ENCODE measurements at places on chromosomes 7 and 10.
A peak's percentile ranks its signal among the peaks of the same experiment; 100 is the strongest.

DNA sequence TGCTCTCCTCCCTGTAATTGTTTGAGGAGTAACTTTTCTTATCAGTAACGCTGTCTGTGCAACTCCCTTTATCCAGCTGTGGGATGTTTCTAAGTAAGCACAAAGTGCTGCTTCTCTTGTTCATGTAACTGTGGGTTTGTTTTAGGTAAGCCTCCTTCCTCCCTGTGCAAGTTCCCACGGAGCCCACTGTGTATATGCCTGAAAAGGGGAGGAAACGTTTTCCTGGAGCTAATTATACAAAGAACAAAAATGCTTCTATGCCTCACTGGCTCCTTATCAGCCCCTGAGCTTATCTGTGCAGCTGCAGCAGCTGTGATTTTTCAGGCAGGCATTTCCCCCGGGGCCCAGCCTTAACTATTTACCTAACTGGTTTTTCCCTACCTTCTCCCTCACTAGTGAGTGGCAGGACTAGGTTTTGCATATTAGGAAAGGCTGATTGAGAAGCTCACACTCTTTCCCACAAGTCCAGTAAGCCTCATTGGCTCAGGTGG, 593.4 kb upstream of the GHITM start:
- no peaks in the 10 kb centered on the region for H3K36me3 ChIP-seq
- H3K27me3 ChIP-seq: no peaks in the 10 kb centered on the region
- DNase-seq: peak; percentile 64
- H3K4me3 ChIP-seq: no peak overlapping the region
- peaks cover 17% of the 10 kb centered on the region for H3K4me1 ChIP-seq

- H3K4me1 ChIP-seq: no peaks in the 10 kb centered on the region
- H3K4me3 ChIP-seq: no peak overlapping the region
- no peak overlapping the region for H3K27ac ChIP-seq
- no peaks in the 10 kb centered on the region for H3K27me3 ChIP-seq
- no peaks in the 10 kb centered on the region for H3K36me3 ChIP-seq
- no peak for DNase-seq
Measured at GRCh38 chr10:130470286-130470685, 334.1 kb downstream of the GLRX3 start.

- no peaks in the 10 kb centered on the region for H3K27me3 ChIP-seq
- H3K4me3 ChIP-seq: no peak overlapping the region
- no peak overlapping the region for H3K27ac ChIP-seq
- no peak for DNase-seq
- no peaks in the 10 kb centered on the region for H3K4me1 ChIP-seq
Measured at GRCh38 chr10:131077031-131077430, 234.5 kb downstream of the TCERG1L start.

GRCh38 chr7:84328571-84328970, 134.0 kb upstream of the SEMA3A start:
- no peaks in the 10 kb centered on the region for H3K27me3 ChIP-seq
- no peaks in the 10 kb centered on the region for H3K4me1 ChIP-seq
- H3K27ac ChIP-seq: no peak overlapping the region
- no peak overlapping the region for H3K4me3 ChIP-seq

DNA sequence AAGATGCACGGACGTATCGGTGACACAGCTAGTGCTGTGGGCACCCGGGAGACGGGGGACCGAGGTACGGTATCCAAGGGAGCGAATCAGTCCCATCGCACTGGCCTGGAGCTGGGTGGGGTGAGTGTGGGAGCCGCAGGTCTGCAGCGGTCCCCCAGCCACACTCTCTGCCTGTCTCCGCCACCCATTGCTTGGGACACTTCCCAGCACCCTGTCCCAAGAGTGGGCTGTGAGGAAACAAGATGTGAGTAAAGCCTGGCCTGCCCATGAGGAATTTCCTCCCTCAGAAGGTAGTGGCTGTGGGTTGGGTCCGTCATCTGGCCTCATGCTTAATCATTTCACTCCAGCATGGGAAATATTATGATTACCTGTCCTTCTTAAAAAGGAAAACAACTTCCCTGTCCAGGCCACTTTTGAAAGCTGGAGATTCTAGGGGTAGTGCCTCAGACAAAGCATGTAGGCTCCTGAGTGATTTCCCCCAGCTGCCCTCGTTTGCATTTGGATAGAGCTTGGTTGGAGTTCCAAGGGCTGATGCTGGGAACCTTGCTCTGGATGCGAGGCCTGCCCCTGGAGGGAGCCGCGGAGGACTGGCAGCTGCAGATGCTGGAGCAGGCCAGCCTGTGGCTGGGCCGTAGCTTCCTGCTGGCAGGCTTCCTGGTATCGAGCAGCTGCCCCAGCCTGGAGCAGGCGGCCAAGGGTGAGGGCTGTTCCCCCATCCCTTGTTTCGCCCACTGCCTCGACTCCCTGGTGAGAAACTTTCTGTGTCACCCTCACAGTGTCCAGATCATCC, 6.2 kb upstream of the ACTR3C start:
- no peak overlapping the region for H3K27ac ChIP-seq
- H3K4me1 ChIP-seq: no peaks in the 10 kb centered on the region
- peaks cover 6% of the 10 kb centered on the region for H3K36me3 ChIP-seq
- DNase-seq: no peak
- H3K4me3 ChIP-seq: no peak overlapping the region

GRCh38 chr10:124407456-124407855, 11.3 kb downstream of the OAT start:
- no peak for DNase-seq
- H3K36me3 ChIP-seq: no peaks in the 10 kb centered on the region
- H3K27me3 ChIP-seq: no peaks in the 10 kb centered on the region
- H3K27ac ChIP-seq: no peak overlapping the region
- no peaks in the 10 kb centered on the region for H3K4me1 ChIP-seq
- H3K4me3 ChIP-seq: no peak overlapping the region

- H3K27ac ChIP-seq: no peak overlapping the region
- H3K36me3 ChIP-seq: no peaks in the 10 kb centered on the region
- no peaks in the 10 kb centered on the region for H3K27me3 ChIP-seq
- H3K4me3 ChIP-seq: no peak overlapping the region
Measured at GRCh38 chr10:61682323-61682722, 19.6 kb downstream of the CABCOCO1 start.

DNA sequence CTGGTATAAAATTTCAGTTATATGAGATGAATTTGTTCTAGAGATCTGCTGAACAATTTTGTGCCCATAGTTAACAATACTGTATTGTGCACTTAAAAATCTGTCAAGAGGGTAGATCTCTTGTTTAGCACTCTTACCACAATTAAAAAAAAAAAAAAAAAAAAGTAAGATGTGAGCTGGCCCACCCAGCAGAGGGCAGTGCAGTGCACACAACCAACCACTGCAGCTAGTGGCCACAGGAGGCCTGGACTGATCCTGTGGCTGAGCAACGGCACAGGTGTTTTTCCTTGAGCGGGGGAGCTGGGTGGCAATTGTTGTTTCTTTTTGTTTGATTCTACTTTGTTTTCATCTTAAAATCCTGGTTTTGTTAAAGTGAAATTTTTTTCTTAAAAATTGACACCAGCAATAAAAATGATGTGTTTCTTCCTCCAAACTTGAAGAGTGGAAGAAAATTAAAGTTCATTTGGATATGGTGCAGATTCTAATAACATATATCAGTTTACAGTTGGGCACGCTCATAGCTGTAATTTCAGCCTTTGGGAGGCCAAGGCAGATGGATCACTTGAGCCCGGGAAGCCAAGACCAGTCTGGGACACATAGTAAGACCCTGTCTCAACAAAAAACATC, 171.1 kb upstream of the TBX20 start:
- no peak overlapping the region for H3K4me3 ChIP-seq
- no peak for DNase-seq
- H3K27me3 ChIP-seq: no peaks in the 10 kb centered on the region
- no peak overlapping the region for H3K27ac ChIP-seq
- no peaks in the 10 kb centered on the region for H3K36me3 ChIP-seq

DNA sequence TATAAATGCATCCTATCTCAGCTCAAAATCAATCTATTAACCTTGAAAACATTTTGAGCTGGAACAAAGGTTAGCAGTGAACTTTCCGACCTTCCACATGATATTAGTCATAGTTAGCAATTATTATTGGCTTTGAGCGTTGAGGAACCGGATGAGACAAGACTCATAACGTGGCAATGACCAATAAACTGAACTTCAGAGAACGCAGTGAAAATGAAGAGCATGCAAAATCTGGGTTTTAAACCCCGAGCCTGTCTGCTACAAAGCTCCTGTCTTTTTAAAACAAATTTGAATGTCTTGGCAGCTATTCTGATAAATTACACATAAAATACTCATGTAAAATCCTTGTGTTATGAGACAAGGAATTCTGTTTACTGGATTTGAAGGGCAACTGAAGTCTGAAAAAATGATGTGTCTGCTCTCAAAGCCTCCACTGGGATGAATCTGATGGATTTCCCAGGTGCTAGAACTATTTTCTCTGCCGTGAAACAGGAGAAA, 74.7 kb upstream of the ITGB1 start:
- no peak overlapping the region for H3K27ac ChIP-seq
- H3K27me3 ChIP-seq: no peaks in the 10 kb centered on the region
- DNase-seq: no peak
- no peak overlapping the region for H3K4me3 ChIP-seq

- H3K27me3 ChIP-seq: no peaks in the 10 kb centered on the region
- peak overlapping the region; percentile 38 for H3K27ac ChIP-seq
- H3K36me3 ChIP-seq: no peaks in the 10 kb centered on the region
- DNase-seq: no peak
- no peak overlapping the region for H3K4me3 ChIP-seq
Measured at GRCh38 chr10:20971901-20972300, 74.8 kb upstream of the NEBL start.

GRCh38 chr10:89281606-89282395, 20.0 kb upstream of the IFIT2 start:
- H3K27ac ChIP-seq: no peak overlapping the region
- no peaks in the 10 kb centered on the region for H3K36me3 ChIP-seq
- H3K4me1 ChIP-seq: no peaks in the 10 kb centered on the region
- DNase-seq: no peak
- no peaks in the 10 kb centered on the region for H3K27me3 ChIP-seq

DNA sequence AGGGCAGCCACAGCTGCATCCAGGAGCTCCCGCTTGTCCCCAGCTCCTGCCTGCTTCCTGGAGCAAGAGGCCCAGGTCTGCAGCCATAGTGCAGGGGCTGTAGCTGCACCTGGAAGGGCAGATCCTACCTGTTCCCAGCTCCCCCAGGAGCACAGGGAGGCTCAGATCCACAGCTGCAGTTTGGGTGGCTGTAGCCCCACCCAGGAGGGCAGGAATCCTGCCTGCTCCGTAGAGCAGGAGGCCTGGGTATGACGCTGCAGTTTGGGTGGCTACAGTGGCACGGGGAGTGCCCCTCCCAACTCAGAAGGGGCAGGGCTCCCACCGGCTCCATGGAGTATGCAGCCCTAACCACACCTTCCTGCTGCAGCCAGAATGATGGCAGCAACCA, 26.7 kb upstream of the CDCA7L start:
- H3K4me3 ChIP-seq: no peak overlapping the region
- DNase-seq: no peak
- no peaks in the 10 kb centered on the region for H3K27me3 ChIP-seq
- no peaks in the 10 kb centered on the region for H3K36me3 ChIP-seq

DNA sequence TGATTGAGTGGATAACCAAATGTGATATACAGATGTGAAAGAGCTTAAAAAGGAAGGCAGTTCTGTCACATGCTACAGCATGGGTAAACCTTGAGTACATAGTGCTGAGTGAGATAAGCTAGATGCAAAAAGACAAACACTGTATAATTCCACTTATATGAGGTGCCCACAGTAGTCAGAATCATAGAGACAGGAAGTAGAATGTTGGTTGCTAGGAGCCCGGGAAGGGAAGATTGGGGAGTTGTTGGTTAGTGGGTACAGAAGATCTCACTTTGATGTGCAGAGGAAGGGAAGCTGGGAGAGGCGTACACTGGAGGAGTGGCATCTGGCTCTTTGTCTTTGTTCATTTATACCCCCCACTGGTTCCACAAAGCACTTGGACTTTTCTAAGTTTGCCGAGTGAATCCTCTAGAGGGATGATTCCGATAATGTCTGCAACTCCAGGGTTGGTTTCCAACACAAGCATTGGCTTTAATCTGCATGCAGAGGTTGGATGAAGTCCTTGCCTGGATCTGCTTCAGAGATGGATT, 39.5 kb downstream of the TSPAN14 start:
- H3K36me3 ChIP-seq: peaks cover 15% of the 10 kb centered on the region
- H3K27ac ChIP-seq: peak overlapping the region; percentile 47
- H3K4me3 ChIP-seq: peak overlapping the region; percentile 15

- no peaks in the 10 kb centered on the region for H3K4me1 ChIP-seq
- H3K4me3 ChIP-seq: no peak overlapping the region
- no peaks in the 10 kb centered on the region for H3K36me3 ChIP-seq
- H3K27ac ChIP-seq: no peak overlapping the region
- DNase-seq: no peak
- H3K27me3 ChIP-seq: no peaks in the 10 kb centered on the region
Measured at GRCh38 chr10:46518028-46518725, 38.3 kb downstream of the GPRIN2 start.

DNA sequence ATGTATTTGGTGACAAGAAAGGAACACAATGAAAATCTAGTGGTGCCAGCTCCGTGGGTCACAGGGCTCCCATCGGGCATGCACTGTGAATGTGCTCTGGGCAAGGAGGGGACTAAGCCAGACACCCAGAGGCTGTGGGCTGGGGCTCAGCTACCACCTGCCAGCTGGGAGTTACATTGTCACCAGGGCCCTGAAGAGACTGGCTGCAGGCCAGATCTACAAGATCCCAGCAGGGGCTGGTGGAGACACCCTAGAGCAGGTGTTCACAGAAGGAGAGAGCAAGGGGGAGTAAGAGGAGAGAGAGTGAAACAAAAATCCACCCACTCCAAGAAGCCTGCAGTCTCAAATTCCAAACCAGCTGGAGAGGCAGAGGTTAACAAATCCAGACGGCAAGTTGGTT, 116.6 kb upstream of the ADCY1 start:
- H3K4me1 ChIP-seq: no peaks in the 10 kb centered on the region
- H3K27me3 ChIP-seq: peaks cover 5% of the 10 kb centered on the region
- H3K36me3 ChIP-seq: no peaks in the 10 kb centered on the region
- no peak overlapping the region for H3K27ac ChIP-seq

DNA sequence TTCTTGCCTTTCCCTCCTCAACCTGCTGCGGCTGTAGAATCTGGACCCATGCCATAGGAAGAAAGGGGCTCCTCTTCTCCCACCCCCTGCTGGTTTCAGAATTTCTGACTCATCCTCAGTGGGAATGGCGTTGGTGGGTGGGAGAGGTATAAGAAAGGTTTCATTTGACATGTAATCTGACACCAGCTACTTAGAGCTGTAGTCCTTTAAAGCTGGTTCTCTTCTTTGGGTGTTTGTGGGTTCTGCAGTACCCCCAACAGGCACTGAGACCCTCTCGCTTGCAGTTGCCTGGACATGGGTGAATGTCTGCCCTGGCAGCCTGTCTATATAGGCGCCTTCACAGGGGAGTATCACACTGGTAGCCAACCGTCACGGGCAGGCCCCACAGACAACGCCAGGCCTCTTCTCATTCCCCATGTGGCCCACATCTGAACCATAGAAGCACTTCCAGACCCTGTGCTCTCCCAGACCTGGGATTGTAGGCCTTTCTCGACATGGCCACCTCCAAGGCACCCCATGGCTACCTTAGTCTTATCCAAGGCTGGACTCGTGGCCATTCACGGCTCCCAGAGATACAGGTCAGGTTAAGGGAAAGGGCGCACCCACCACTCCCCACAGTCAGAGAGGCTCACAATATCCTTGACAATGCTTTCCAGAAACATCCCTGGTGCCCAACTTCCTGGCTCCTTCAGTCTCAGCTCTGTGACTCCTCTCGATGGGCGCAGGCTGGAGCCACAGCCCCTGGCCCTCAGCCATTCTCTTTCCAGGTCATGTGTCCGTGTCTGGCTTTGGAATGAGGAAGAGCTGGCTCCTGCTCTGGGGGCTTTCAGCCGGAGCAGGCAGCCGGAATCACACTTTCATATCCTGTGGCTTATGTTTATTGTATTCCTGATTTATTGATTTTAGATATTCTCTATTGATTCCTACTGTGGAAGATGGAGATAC, 17.5 kb downstream of the ZNF862 start:
- no peaks in the 10 kb centered on the region for H3K4me1 ChIP-seq
- no peak for DNase-seq
- H3K27ac ChIP-seq: no peak overlapping the region
- H3K4me3 ChIP-seq: no peak overlapping the region
- H3K36me3 ChIP-seq: no peaks in the 10 kb centered on the region

Measured in GM12878 (cell line).